Uterus (tissue), 4 donors: ENCODE measurements at places on chromosomes 4 and X. TPM values are rescaled to one million over a fixed set of nuclear protein-coding genes. Genes with fewer than 3 reads are reported as not detected.
A peak's percentile ranks its signal among the peaks of the same experiment; 100 is the strongest.

The NAA11 gene
- 0.14 TPM for total RNA-seq

DNA sequence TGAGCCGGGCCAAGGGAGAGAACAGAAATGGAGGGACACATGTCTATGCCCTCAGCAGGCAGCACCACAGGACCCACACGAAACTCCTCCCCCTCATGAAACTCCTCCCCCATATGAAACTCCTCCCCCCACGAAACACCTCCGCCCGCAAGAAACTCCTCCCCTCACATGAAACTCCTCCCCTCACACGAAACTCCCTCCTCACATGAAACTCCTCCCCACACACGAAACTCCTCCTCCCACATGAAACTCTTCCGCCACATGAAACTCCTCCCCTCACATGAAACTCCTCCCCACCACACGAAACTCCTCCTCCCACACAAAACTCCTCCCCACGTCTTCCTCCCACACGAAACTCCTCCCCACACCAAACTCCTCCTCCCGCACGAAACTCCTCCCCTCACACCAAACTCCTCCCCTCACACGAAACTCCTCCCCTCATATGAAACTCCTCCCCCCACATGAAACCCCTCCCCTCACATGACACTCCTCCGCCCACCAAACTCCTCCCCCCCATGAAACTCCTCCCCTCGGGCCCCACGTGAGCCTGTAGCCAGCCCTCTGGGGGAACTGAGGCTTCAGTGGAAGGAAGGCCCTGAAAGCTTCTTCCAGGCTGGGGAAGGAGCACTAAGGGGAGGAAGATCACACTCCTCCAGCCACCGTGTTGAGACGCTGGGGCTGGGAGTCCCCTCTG is 15.2 kb downstream of the ADRA2C start:
- H3K27me3 ChIP-seq: no peaks in the 10 kb centered on the region
- DNase-seq: no peak
- no peak overlapping the region for H3K4me3 ChIP-seq
- no peaks in the 10 kb centered on the region for H3K4me1 ChIP-seq
- H3K27ac ChIP-seq: no peak overlapping the region

DNA sequence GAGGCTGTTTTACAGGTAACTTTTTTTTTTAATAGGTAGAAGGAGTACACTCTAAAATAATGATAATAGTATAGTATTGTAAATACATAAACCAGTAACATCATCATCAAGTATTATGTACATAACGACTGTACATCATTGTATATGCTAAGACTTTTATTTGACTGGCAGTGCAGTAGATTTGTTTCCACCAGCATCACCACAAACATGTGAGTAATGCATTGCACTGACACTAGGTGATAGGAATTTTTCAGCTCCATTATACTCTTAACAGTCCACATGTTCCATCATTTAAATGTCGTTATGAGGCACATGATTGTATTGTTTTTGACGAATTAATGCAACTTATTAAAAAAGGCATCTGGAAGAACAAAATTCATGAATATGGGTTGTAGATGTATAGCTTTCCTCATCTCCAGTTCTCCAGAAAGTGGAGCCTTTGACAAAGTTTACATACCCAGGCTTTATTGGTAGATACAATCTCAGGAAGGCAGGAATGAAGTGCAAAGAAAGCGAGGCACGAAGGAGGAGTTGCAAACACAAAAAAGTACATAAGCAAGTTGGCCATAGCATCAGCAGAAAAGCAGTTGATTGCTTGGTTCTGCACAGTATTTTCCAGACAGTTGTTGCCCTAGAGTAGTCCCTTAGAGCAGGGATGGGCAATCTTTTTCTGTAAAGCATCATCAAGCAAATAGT is 336.9 kb upstream of the NR3C2 start:
- no peak overlapping the region for H3K4me3 ChIP-seq
- no peaks in the 10 kb centered on the region for H3K4me1 ChIP-seq
- H3K27me3 ChIP-seq: no peaks in the 10 kb centered on the region

GRCh38 chr4:48129307-48130014 is 4.6 kb downstream of the TXK start:
- H3K4me3 ChIP-seq: no peak overlapping the region

DNA sequence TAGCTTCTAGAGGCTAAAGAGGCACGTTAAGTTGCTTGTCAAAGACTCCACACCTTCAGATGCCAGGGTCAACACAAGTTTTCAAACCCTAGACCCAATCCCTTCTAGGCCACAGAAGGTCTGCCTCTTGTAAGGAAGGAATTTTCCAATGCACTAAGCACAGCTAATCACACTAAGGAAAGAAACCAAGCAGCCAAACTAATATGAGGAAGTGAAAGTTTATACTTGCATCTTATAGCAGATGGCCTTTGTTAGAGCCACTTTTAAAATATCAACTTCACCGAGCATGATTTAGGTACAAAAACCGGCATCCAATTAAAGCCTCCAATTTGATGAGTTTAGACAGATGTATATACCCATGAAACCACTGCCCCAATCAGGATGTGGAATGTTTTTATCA is 9.9 kb downstream of the FHL1 start:
- peak overlapping the region; percentile 73 for H3K27ac ChIP-seq
- H3K36me3 ChIP-seq: no peaks in the 10 kb centered on the region
- H3K4me3 ChIP-seq: no peak overlapping the region

DNA sequence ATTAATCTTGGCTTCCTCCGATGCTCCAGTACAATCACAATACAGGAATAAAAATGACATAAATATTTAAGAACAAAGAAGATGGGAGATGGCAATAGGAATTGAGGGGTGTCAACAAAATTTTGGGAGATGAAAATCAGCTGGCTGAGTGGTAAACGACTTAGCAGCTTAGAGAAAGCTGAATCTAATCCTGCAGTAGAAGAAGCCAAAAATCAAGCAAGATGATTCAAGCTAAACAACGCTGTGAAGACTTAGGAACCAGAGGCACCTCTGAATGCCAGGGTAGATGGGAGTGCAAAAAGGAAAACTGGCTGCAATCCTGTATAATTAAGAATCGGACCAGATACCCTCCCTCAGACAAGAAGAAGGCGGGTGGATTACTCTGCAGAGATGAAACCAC is 215.2 kb downstream of the MGST2 start:
- H3K4me1 ChIP-seq: no peaks in the 10 kb centered on the region
- H3K27ac ChIP-seq: no peak overlapping the region
- H3K36me3 ChIP-seq: no peaks in the 10 kb centered on the region
- no peaks in the 10 kb centered on the region for H3K27me3 ChIP-seq
- DNase-seq: no peak

The TCEAL5 gene
- not detected for total RNA-seq

The GATA1 gene
- total RNA-seq: not detected

- no peaks in the 10 kb centered on the region for H3K27me3 ChIP-seq
- H3K4me3 ChIP-seq: no peak overlapping the region
- no peaks in the 10 kb centered on the region for H3K36me3 ChIP-seq
- DNase-seq: no peak
Observed at GRCh38 chr4:7281691-7282665, 89.6 kb downstream of the SORCS2 start.
